A172 (cell line): ENCODE measurements at places on chromosomes 5 and 9. TPM values are rescaled to one million over a fixed set of nuclear protein-coding genes. Genes with fewer than 3 reads are reported as not detected.

- DNase-seq, result no peak
Measured at GRCh38 chr5:136225796-136226195, 32.8 kb upstream of the SMIM32 start.

The RALGDS gene
- total RNA-seq, result 26.2 and 38.2 TPM in 2 replicates

DNA sequence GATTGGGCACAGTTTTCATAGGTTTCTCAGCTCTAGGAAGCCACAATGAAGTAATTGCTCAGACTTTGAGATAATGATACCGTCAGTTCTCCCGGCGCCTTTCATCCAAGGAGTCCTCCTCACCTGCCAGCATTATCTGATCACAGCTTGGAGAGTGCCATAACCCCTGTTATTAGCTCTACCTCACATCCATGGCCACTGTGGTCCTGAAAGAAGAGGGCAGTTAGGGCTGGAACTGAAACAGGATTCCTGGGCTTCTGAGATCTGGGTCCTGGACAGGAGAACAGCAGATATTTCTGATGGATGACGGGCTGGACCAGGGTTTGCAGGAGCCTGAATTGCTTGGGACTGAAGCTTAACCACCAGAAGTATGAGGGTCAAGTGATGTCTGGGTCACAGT, 13.5 kb downstream of the RGS3 start:
- no peak for DNase-seq

DNA sequence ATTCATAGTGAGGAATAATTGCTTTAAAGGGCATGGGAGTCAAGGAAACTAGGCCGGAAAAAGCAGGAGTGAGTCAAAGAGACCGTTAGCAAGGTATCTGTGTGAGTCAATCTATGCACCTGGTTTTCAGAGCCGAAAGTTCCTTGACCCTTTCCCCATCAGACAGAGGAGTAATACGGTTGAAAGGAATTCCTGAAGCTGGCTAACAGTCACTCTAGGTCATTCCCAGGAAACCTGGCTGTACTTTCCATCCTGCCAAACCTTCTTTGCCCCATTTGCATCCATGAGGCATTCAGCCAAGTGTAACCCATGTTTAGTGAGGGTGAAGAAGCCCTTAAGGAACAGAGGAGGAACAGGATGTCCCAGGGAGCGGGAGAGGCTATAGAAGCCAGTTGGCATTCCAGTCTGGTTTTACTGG, 16.2 kb downstream of the RBM18 start:
- no peak for DNase-seq

GRCh38 chr5:140178086-140178410, 3.1 kb downstream of the CYSTM1 start:
- DNase-seq, result no peak

DNA sequence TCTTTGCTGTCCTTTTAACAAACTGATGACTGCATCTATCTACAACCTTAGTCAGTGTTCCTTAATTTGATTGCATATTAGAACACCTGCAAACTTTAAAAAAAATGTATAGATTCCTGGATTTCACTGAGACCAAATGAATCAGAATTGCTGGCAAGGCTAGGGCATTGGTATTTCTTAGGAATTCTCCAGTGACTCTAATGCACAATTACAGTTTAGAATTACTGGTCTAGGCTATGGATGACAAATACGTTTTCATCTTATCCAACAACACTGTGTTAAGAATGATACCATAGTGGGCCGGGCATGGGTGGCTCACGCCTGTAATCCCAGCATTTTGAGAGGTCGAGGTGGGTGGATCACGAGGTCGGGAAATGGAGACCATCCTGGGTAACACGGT, 545.9 kb upstream of the RIOK2 start:
- DNase-seq, result no peak

DNA sequence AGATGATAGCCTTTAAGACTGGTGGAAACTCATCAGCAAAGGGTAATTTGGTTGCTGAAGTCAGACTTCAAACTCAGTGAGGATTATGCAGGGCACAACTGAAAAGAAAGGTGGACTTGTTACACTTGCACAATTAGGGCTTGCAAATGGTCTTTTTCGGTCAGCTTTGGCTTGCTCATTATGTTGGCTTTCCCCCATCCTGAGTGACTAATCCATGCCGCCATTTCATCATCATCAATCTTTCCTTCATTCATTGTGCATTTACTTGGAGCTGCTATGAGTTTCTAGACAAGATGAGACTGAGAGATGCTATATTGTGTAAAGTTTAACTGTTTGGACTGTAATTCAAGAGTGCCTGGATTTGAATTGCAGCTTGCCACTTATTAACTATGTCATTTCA, 134.8 kb upstream of the PPP1R2B start:
- no peak for DNase-seq

The ZFP2 gene
- not detected in 2 replicates for total RNA-seq

The KCNMB1 gene
- total RNA-seq, result not detected in 2 replicates

The GPRIN1 gene
- 20.3 and 24.6 TPM in 2 replicates for total RNA-seq

GRCh38 chr9:89171693-89172092, 6.9 kb downstream of the SHC3 start:
- DNase-seq, result no peak

- no peak for DNase-seq
Measured at GRCh38 chr9:14218253-14218652, 95.7 kb downstream of the NFIB start.

DNA sequence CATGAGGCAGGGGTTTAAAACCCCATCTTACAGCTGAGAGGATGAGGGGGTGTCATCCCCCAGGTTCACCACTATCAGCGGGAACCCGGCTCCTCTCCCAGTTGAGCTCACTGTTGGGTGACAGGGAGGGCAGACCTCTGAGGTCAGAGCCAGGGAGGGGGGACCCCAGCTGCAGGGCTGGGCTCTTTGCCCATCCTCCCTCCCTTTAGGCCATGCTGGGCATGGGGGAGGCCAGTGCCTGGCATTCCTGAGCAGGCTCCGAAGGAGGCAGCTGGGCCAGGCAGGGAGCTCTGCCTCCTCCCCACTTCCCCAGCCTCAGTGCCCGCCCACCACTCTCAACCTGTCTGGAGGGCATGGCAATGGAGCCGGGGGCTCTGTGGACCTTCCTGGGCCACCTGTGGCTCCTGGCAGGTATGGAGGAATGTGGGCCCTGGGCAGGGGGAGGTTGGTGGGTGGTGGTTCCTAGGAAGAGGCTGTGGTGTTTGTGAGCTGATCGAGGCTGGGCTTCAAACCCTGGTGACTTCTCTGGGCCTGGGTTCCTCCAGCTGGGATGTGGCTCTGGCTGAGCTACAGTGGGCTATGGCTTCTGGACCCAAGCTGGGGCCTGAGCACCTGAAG, 12.6 kb downstream of the CRB2 start:
- no peak for DNase-seq

DNA sequence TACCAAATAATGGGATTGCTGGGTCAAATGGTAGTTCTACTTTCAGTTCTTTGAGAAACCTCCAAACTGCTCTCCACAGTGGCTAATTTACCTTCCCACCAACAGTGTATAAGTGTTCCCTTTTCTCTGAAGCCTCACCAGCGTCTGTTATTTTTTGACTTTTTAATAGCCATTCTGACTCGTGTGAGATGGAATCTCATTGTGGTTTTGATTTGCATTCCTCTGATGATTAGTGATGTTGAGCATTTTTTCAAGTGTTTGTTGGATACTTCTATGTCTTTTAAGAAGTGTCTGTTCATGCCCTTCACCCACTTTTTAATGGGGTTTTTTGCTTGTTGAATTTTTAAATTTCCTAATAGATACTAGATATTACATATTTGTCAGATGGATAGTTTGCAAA, 28.4 kb upstream of the SUSD1 start:
- DNase-seq, result peak; percentile 55

The AMACR gene
- total RNA-seq, result 16.7 and 25.1 TPM in 2 replicates

- DNase-seq, result peak; percentile 75
Measured at GRCh38 chr9:121765021-121765950, 113.9 kb downstream of the DAB2IP start.

The GPR151 gene
- not detected in 2 replicates for total RNA-seq

GRCh38 chr5:54009357-54009756, 301.0 kb downstream of the ARL15 start:
- DNase-seq, result no peak

The QRFP gene
- not detected in 2 replicates for total RNA-seq

- peak; percentile 44 for DNase-seq
Measured at GRCh38 chr5:33891788-33892619, at the start of gene ADAMTS12. Gene ADAMTS12 (minus strand): TSS chr5:33891990. CDS start chr5:33891856, 134 bp downstream.

- peak; percentile 34 for DNase-seq
Measured at GRCh38 chr5:116557669-116558271, 16.9 kb downstream of the SEMA6A start.

GRCh38 chr5:153546566-153546965, 56.1 kb downstream of the GRIA1 start:
- DNase-seq, result no peak

The INSL6 gene
- total RNA-seq, result not detected in 2 replicates

The APBA1 gene
- total RNA-seq, result 0.21 and 0.31 TPM in 2 replicates

DNA sequence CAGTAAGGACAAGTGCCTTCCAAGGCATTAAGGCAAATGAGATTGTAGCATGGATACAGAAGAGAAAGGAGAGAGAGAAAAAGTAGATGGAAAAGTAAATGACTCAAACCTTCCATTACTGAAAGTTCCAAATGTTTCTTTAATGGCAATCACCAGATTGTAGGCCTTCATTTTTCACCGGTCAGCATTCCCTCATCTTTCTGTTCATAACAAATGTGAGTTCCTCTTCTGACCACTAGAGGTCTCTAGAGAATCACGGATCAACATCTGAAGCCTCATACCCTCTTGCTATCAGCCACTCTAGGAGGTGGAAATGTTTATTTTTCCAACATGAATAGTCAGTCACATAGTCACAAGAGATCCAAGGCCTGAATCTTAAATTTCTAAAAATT, 73.6 kb upstream of the RPS23 start:
- DNase-seq, result peak; percentile 75

The PCDHA4 gene
- total RNA-seq, result 1.9 and 2.6 TPM in 2 replicates

DNA sequence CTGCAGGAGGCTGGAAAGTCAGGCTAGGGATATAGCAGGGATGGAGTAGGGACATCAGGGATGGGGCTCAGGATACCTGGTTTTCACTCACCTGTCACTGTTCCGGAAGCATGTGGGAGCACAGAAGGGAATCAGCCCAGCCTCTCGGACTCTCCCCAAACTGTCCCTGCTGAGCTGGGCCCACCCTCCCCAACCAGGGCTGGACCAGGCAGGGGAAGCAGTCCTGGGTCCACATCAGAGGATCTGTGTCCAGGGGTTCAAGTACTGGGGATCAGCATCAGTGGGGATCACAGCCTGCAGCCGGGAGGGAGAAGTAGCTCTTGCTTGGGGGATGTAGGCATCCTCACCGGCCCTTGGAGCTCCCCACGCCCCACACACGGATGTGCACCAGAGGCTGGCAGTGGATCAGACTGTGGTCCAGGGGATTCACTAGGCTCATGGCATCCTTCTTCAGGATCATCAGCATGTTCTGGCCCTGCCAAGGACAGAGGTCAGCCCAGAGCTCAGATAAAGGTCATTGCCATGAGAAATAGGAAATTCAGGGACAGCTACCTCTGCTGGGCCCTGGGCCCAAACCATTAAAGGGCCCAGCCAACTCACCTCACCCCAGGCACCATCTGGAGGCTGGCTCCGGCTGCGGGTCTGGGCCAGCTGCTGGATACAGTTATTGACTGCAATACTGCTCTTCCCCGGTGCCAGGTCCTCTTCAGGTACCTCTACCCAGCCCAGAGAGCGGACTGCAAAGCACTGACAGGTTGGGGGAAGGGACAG, 2.5 kb downstream of the APBB3 start:
- no peak for DNase-seq

- no peak for DNase-seq
Measured at GRCh38 chr5:32168460-32169033, 5.6 kb downstream of the GOLPH3 start.

The IFNA2 gene
- total RNA-seq, result not detected in 2 replicates

The MIGA2 gene
- 28.6 and 33.0 TPM in 2 replicates for total RNA-seq

The OR1Q1 gene
- not detected in 2 replicates for total RNA-seq

GRCh38 chr9:5566054-5566618, 55.8 kb downstream of the PDCD1LG2 start:
- no peak for DNase-seq

GRCh38 chr5:115695310-115695880, 69.6 kb upstream of the TMED7 start:
- DNase-seq, result no peak

The SLC46A2 gene
- not detected in 2 replicates for total RNA-seq

The FBP2 gene
- not detected in 2 replicates for total RNA-seq

- DNase-seq, result no peak
Measured at GRCh38 chr5:96065685-96066385, 104.2 kb upstream of the ELL2 start.

DNA sequence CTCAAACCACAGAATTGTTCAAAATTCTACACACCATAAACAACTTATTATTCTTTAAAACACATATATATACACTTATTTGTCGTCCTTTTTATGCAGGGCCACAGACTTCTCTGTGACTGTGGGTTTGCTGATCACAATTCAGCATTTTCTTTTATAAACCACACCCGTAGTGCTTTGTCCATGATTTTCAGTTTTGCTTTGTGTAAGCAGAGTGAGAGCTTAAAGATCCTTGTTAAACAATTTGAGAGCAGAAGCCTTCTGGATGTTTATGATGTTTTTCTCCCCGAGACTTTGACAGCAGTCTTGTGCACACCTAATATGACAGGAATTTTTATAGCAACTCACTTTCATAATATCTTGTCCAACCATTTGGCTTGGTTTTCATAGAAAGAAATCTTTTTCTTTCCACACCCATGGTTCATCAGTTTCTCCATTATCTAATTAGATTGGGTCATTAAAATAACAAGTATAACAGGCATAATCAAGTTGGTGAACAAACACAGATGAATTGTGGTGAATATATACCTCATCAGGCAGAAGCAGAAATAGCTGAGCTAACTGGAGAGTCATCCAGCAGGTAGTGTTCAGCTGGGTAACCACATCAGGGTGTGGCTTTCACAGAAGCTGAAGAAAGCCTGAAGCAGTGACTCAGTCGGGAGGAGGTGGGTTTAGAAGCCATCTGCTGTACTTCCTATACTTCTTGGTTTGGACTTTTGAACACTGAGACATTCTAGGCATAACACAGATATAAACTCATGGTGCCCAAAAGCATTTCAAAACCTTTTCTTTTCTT, 232.8 kb downstream of the DOCK8 start:
- DNase-seq, result peak; percentile 89

The TAS2R1 gene
- total RNA-seq, result not detected in 2 replicates
